ENCODE measurements at places on chromosomes 4 and X.

DNA sequence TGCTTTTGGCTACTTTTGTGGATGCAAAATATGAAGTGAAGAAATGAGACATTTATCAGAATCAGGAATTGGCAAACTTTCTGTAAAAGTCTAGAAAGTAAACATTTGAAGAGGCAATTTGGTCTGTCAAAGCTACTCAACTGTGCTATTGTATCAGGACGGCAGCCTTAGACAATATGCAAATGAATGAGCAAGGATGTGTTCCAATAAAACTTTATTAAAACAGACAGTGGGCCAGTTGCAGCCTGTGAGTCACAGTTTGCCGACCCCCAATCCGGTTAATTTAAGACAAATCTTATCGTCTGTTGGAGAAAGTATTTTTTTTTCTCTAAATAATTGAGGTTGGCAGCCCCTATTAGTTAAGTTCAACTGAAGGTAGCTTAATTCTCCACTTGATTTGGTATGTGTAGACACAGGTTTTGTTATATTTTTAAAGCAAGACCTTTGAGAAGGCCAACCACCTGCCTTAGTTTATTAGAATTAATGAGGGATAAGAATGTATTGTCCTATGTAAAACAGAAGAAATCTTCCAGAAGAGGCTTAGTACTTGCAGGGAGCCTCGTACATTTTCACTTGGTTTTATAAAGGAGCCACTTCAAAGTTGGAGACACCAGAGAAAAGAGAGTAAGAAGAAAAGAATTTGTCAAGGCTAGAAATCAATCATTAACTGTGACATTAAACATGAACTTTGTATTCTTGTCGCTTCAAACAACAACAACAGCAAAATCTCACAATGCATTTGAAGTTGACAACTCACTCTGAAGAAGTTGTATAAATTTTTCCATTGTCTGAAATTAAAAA, 81.6 kb upstream of the FAT1 start:
- DNase-seq = no peak

GRCh38 chr4:39353478-39354253, 12.5 kb downstream of the RFC1 start:
- DNase-seq = peak; percentile 57

GRCh38 chr4:108813261-108813660, 50.4 kb upstream of the ETNPPL start:
- DNase-seq = no peak

DNA sequence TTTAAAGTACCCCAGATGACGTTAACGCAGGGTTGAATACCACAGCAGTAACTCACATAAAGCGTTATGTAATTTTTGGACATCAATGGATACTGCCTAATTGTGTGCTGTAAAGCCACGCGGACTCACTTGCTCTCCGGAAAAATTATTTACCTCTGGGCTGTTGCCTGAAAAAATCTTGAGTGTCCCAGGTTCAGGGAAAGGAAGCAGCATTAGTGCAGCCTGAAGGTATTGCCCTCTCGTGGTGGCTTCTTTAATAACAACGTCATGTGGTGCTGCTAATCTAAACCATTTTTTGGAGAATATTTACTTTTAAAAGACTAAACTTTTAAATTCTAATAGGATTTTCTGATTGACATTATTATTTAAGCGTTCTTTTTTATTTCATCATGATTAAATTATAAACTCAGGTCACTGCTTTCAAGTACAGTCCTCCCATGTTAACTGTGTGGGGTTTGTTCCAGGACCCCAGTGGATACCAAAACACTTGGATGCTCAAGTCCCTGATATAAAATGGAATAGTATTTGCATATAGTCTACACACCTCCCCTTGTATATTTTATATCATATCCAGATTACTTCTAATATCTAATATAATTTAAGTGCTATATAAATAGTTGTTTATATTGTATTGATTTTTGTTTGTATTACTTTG, 384.8 kb downstream of the FAM133A start:
- DNase-seq = no peak

GRCh38 chr4:124862261-124862660, 149.7 kb upstream of the ANKRD50 start:
- DNase-seq = no peak

GRCh38 chr4:109072595-109072994, 229.9 kb downstream of the COL25A1 start:
- peak; percentile 8 for DNase-seq

DNA sequence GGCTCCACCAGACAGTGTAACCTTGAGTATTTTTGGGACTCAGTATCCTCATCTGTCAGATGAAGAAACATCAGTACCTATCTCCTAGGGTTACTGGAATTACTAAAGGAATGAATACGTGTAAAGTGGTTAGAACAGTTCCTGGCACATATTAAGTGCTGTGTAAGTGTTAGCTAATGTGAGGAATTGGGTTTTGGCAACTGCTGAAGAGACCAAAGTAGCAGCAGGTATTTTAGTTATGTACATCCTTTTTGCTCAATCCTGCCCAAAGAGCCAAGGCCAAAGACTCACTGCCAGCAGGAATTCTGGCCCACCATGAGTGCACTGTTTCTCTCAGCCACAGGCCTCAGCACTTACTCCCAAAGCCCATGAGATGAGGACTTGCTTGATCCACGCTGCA, 16.7 kb upstream of the MCF2 start:
- no peak for DNase-seq

GRCh38 chrX:25295466-25295865, 279.7 kb upstream of the ARX start:
- no peak for DNase-seq
